ENCODE measurements at places on chromosomes 11 and 22.

GRCh38 chr11:44829838-44830237 is 103.1 kb downstream of the TSPAN18 start:
- DNase-seq: no peak

DNA sequence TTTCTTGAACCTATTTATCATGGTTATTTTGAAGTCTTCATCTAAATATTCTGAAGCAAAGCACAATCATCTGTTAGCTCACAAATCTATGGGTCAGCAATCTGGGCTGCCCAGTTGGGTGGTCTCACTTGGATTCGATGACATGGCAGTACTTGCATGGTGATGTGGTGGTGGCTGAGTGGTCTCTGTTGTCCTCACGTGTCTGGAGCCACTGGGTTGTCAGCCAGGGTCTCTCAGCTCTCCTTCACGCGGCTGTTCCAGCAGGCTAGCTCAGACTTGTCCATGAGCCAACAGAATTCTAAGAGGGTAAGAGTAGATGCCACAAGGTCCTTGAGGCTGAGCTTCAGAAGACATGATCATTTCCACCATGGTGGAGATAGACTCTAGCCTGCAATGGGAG is 66.4 kb upstream of the KCNQ1OT1 start:
- DNase-seq: no peak

GRCh38 chr22:30182350-30182745 is 64.2 kb downstream of the LIF start:
- DNase-seq: no peak

DNA sequence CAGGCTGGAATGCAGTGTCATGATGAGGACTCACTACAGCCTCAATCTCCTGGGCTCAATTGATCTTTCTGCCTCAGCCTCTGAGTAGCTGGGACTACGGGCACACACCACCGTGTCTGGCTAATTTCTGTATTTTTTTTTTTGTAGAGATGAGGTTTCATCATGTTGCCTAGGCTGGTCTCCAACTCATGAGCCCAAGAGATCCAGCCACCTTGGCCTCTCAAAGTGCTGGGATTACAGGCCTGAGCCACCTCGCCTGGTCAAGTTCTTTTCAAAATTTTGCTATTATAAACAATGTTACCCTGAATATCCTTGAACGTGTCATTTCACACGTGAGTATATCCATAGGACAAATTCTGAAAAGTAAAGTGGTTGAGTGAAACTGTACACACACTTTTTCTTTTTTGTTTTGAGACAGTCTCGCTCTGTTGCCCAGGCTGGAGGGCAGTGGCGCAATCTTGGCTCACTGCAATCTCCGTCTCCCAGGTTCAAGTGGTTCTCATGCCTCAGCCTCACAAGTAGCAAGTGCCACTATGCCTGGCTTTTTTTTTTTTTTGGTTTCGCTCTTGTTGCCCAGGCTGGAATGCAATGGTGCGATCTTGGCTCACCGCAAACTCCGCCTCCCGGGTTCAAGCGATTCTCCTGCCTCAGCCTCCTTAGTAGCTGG is 21.6 kb upstream of the EP300 start:
- no peak for DNase-seq
